Left hindlimb (tissue), 1 donor: ENCODE measurements at places on chromosomes 2 and 18.

DNA sequence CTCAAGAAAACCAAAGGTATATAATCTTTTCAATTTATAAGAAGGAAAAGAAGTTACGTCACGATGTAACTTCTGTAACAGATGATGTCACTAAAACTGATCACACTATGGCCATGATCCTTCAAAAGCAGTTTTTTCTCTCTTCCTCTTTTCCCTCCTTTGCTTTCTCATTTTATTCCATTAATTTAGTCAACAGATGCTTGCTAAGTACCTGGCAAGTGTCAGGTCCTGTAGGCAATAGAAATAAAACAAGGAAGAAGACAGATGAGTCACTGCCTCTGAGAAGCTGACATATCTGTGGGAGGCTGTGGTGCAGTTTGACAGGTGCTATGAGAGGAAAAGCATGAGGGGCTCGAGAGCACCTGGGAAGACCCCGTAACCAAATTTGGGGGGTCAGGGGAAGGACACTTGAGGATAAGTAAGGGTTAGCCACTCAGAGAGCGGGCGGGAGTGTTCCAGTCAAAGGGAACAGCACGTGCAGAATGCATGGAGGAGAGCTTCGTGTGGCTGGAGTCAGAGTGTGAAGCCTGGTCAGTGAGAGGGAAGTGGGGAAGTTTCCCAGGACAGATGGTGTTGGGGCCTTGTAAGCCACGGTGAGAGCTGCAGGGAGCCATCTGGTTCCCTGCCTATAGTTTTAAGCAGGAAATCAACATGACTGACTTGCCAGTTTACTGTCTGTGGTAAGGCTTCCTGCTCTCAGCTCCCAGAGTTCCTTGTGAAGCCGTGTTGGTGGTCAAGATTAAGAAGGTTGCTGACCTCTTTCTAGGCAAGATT, 198.8 kb upstream of the FOSL2 start:
- no peak for DNase-seq

DNA sequence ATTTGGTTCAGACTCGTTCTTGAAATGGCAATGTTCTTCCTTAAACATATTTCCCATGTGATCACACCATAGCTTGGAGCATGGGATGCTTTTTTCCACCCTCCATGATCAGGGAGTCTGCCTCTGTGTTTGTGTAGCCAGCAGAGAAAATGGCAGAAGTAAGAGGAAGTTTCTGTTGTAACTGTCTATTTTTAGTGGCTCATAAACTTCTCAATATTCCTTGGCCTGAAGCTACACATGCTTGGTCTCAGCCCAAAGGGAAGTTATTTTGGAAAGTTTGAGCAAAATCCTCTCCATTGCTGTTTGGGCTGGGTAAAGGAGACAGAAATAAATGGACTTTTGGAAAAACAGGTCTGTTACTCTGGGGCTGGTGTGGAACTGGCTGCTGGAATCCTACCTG, 33.4 kb upstream of the ITGA6 start:
- no peak for DNase-seq

DNA sequence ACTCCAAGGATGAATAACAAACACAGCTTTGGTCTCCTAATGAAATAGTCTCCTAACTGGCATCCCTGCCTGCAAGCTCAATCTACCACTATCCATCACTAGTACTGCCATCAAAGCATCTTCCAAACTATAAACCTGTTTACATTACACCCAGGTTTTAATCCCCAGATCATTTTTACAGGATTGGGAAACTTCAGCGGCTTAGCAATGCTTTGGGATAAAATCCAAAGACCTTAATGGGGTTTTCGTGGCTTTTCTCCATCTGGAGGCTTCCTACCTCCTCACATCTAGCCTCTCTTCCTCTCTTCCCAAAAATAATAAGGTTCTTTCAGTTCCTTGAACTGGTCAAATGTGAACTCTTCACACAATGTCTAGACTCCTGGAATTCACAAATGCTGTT, 92.2 kb upstream of the SETBP1 start:
- DNase-seq = no peak

DNA sequence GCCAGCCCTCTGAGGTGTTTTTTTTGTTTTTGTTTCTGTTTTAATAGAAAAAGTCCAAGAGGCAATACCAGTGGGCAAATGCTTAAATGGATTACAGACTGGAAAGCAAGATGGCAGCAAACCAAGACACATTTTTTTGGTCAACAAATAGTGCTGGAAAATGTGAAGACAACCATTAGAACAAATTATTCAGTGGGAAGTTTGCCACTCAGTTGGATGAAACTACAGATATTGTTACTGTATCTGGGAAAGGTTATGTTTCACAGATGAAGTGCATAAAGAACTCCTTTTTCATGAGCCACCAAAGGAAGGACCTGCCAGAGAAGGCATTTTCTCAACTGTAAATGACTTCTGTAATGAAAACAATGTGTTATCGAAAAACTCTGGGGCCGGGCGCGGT, 93.0 kb upstream of the ODC1 start:
- no peak for DNase-seq

- DNase-seq = no peak
Measured at GRCh38 chr2:10487081-10487740, 39.1 kb upstream of the ODC1 start.

GRCh38 chr2:69483024-69483423, 45.8 kb upstream of the NFU1 start:
- no peak for DNase-seq

DNA sequence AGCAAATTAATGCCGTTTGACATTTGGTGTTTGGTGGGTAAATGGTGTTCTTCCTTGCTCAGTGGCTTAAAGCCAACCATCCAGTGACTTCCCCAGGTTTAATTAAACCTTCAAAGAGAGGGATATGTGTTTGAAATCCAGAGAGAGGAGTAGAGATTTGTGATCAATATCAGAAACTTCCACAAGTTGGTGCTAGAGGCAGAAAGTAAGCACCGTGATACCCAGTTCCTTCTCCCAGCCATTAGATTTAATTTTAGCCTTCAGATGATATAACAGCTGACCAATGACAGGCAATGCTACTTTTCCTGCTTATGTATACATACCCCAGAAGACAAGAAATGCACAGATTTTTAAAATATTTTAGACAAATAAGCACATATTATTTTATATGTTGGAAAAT, 398.5 kb downstream of the CDH2 start:
- DNase-seq = no peak

GRCh38 chr2:239608723-239609122, 207.9 kb upstream of the HDAC4 start:
- DNase-seq = no peak

GRCh38 chr2:207482630-207483029, 47.1 kb upstream of the CREB1 start:
- no peak for DNase-seq

DNA sequence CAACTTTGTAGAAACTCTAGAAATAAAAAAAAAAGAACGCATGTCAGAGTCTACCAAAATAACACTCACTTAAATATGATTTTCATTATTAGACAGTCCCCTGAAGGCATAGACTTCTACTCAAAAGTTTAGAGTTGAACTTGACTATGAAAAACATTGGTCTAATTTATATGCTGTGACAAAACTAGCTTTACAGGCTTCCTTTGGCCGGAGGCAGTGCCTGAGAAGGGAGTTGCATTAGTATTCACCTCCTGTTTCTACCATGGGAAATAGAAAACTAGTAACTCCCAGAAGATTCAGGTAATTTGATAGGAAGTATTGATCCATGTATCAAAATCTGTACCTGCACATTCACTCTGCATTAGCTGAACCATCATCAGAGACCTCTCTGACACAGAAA, 163.4 kb upstream of the NOSTRIN start:
- DNase-seq = no peak
